ENCODE measurements at places on chromosomes 7 and 10.

- DNase-seq = no peak
These were observed 6.6 kb downstream of the SFRP5 start for GRCh38 chr10:97765201-97765600.

GRCh38 chr10:828191-828590, 103.3 kb downstream of the LARP4B start:
- no peak for DNase-seq

GRCh38 chr7:129950191-129950932, 2.4 kb downstream of the UBE2H start:
- no peak for DNase-seq

- DNase-seq = no peak
These were observed 35.3 kb upstream of the ZNF92 start for GRCh38 chr7:65338346-65338745.

DNA sequence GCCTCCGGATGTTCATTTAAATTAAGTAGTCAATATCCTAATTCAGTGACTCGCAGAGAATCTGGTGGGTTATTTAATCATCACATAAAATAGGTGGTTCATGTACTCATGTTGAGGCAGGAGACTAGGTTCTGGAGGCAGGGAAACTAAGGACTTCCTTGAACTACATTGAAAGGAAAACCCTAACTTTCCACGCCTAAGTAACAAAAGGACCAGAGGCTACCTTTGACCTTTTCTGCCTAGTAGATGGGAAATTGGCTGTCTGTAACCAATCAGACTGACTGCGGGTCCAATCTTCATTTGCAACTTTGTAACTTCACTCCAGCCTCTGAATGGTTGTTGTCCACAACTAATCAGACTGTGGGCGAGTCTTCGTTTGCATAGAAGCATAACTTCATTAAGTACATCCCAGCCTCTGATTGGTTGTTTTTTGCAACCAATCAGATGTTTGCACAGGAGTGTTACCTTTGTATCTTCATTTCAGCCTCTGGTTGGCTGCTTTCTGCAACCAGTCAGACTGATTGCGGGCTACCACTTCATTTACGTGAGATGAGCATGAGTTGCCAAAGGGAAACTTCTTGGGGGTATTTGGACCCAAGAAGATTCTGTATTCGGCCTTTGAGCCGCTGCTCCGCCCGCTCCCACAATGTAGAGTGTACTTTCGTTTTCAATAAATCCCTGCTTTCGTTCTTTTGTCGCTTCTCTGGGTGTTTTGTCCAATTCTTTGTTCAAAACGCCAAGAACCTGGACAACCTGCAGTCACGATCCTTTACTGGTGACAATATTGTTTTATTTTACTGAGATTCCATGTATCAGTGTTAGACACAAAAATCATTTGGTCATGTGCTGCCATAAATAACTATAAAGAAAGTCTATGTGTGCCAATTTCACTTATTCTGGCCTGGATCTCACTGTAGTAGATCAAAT, 1.7 kb upstream of the ST7 start:
- DNase-seq = no peak

DNA sequence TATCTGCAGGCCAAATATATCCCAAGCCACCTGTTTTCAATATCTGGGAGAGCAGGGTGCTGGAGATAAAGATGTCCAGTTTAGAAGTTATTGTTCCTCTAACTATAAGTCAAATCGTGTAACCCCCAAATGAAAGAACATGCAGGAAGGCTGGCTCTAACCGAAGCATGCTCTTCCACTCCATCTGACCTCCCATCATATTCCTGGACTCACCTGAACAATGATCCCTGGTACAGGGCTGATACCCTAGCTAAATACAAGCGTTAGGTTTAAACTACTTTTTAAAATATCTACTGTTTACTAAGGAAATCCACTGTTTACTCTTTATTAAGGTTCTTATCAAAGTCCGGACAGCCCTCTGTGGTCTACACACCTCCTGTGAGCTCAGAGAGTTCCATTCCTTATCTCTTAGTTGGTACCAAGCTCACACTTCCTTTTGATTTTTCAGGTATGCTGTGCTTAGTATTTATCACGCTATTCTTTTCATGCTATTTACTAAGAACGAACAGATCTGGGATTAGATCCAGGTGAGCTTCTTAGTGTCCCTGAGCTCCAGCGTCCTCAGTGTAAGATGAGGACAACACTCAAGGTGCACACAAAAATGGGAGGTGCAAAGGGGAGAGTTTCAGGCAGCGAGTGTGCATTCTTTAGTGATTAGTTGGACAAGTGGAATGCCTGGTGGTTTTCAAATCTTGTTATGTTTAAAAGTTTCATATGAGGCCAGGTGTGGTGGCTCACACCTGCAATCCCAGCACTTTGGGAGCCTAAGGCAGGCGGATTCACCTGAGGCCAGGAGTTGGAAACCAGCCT, 23.6 kb upstream of the COBL start:
- DNase-seq = no peak
